Thyroid gland (tissue), 4 donors: ENCODE measurements at places on chromosomes 16 and 17. TPM values are rescaled to one million over a fixed set of nuclear protein-coding genes. Genes with fewer than 3 reads are reported as not detected.

The CEP131 gene
- 12.0 TPM for total RNA-seq

The LRRC37A gene
- 2.7 TPM for total RNA-seq

The OTOA gene
- not detected for total RNA-seq

DNA sequence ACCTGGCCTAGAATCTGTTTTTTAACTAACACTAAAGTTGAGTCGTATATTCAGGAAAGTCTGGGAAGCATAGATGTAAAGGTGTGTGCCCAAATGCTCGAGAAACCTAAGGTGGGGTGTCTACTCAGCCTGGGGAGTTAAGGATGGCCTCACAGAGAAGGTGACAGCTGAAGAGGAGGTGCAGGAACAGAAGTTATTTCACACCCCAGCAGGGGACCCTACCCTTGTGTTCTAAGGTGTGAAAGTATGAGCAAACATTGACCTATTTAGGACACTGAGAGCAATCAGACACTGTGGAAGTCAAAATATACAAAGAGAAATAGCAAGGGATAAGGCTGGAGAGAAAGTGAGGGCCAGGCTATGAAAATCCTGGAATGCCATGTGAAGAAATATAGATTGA is 49.0 kb upstream of the DHX40 start:
- no peaks in the 10 kb centered on the region for H3K27me3 ChIP-seq
- no peaks in the 10 kb centered on the region for H3K36me3 ChIP-seq
- no peak overlapping the region for H3K27ac ChIP-seq
- no peak overlapping the region for H3K4me3 ChIP-seq

- H3K4me3 ChIP-seq, result no peak overlapping the region
- H3K27me3 ChIP-seq, result no peaks in the 10 kb centered on the region
- no peak for DNase-seq
- H3K27ac ChIP-seq, result no peak overlapping the region
- H3K4me1 ChIP-seq, result peaks cover 7% of the 10 kb centered on the region
Measured at GRCh38 chr17:44920565-44920940, 5.3 kb upstream of the GFAP start.
